Activated CD4-positive, CD25-positive, alpha-beta regulatory T cell treated with anti-CD3 and anti-CD28 coated beads, Interleukin-2, amount 50 U/mL, for 24 hours (primary cell): ENCODE measurements at places on chromosomes 1 and 21.

DNA sequence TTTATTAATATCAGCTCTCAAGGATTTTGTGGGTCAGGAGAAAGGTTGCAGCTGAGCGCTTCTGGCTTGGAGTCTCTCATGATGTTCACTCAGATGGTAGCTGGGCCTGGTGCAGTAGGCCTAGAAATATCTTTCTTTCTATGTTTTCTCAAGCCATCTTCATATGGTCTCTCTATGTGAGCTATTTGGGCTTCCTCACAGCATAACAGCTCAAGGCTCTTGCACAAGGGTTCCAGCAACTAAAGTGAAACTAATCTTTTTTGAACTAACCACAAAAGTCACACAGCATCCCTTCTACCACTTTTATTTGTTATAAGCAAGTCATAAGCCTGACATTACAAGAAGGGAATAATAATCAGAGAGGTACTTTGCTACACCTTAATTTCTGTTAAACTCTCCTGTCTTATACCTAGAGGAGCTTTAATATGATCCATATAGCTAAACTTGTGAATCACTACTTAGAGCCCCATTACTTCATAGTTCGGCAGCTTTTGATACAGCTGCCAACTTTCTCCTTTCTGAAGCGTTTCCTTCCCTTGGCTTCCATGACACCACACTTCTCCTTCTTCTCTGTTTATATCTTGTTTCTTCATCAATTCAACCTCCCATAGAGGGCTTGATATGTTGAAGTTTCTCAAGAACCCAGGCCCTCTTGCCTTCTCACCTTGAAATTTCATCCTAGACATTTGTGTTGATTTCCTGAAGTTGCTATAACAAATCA is 720.2 kb downstream of the LTN1 start:
- ATAC-seq = no peak

GRCh38 chr1:27648602-27649305 is 13.8 kb upstream of the FGR start:
- ATAC-seq = no peak

DNA sequence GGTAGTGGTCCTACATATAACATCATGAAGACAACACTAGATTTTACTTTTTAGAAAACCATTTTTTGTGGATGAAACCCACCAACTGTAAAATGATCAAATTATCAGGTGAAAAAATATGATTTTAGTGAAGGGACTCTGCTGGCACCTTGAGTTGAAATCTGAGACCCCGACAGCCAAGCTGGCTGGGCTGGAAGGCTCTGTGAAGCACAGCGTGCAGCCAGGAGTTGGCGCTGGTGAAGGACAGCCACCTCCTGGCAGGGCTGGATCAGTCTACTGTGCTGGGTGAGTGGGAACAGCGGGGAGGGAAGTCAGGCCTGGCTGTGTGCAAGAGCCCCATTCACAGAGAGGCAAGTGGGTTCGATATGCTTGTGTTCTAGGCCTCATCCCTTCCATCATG is 47.9 kb downstream of the DDAH1 start:
- ATAC-seq = no peak

GRCh38 chr1:162110910-162111309 is 41.4 kb downstream of the NOS1AP start:
- ATAC-seq = no peak

DNA sequence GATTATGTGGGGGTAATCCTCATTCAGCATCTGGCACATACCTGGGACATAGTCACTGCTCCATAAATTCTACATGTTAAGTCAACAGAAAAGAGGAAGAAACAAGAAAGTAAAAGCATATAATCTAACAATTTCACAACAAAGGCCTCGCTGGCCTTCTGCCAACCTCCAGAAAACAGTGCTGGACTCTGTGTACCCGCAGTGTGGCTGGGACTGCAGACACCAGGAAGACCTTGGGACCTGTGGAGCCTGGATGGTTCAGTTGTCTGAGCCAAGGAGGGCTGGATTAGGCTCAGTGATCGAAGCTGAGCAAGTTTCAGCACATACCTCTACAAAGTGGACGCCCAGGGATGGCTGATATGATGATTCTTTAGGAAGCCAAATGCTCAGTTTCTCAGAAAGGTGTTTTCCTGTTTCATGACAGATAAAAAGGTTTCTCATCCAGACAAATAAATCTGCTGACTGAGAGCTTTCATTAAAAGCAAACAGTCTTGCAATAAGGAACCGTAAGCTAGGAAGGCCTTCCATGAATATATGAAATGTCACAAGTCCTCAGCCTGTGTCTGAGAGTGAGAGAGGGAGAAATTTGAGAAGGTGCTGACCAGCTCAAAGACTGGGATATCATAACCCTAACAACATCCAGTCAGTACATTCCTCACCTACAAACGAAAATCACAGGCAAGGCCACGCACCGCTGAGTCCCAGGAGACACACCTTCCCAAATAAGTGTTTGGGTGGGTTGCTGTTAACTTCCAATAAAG is 48.4 kb downstream of the CAPZB start:
- ATAC-seq = no peak

DNA sequence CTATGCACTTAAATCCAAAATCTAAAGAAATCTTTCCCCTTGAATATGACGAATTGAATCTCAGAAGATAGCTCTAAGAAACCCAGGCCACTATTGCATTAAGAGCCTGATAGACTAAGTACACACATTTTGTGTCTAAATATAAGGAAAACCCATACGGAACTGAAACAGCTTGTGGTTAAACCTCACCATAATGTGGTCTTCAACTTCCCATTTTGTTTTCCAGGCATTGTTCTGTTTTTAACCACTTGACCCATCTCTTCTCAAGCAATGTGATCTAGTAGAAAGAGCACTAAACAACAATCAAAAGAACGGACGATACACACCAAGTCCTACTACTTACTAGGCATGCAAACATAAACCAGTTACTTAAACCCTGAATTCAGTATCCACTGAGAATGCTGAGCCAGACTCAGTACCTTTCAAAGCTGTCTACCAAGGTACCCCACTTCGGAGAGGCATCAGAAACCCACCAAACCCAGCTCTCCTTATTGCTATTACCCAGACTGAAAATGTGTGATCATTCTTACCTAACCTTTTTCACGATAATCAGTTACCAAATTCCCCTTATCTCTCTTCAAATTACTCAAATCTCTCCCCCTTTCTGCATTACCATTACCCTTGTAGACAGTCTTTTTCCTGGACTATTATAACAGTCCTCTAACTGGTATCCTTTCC is 12.8 kb downstream of the OTUD7B start:
- ATAC-seq = peak; percentile 57

DNA sequence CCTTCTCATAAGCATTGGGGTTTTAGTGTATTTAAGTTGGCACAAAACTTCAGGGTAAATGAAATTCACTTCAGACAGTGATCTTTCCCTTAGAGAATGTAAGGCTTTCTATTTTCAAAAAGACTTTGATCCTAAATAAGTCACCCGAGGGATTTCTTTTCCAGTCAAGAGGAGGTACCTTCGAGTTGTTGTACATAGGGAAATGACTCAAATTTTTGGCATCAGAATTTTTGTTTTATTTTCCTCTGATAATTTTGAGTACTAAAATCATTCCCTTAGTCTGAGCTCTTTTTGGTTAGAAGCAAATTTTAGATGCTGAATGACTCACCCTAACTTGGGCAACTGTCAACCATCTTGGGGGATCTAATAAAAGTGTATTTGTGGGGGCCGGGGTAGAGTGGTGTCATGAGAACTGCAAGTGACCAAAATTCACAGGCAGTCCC is 193.9 kb downstream of the DHRS3 start:
- ATAC-seq = no peak

GRCh38 chr1:153399401-153400055 is 8.7 kb upstream of the S100A8 start:
- no peak for ATAC-seq

- no peak for ATAC-seq
These were observed 4.3 kb downstream of the ERRFI1 start for GRCh38 chr1:8021676-8022266.

GRCh38 chr21:41755258-41755933 is 11.5 kb downstream of the RIPK4 start:
- ATAC-seq = no peak

GRCh38 chr1:14724678-14725077 is 126.2 kb downstream of the KAZN start:
- ATAC-seq = no peak

DNA sequence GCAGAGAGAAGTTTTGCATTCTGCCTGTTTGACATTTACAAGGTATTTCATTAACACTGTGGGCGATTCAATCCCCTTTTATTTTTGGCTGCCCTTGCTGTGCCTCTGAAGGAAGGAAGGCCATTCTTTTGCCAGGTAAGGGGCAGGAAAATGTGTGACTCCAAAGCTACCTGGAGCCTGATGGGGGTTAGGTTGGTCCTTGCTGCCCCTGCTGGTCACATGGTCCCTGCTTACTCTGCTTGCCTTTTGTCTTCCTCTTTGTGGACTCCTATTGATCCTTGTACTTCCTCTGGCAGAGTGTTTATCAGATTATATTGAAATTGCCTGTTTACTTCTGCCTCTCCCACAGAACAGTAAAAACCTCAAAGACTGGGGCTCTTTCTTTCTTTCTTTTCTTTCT is 65.7 kb downstream of the ST6GALNAC3 start:
- ATAC-seq = no peak

DNA sequence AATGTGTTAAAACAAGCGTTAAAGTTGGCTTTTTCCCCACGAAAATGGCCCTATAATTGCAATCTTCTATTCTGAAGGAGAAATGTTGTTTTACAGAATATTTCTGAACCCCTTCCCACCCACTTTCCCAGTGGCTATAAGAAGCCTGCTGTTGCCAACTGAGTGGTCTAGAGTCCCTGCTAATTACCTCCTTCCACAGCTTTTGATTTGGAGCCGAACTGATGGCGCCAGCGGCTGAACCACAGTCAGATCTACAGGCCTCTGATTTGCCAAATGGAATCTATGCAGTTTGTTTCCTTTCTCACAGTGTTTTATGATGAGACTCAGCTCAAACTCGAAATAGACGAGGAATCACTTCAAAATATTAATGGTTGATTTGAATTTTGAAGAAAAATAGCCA is 76.0 kb upstream of the C1orf105 start:
- ATAC-seq = no peak

GRCh38 chr1:200184196-200184595 is 156.7 kb downstream of the NR5A2 start:
- ATAC-seq = no peak

- no peak for ATAC-seq
These were observed 32.8 kb upstream of the KCNJ15 start for GRCh38 chr21:38223893-38224540.

GRCh38 chr1:178613271-178613945 is 100.5 kb downstream of the TEX35 start:
- no peak for ATAC-seq

DNA sequence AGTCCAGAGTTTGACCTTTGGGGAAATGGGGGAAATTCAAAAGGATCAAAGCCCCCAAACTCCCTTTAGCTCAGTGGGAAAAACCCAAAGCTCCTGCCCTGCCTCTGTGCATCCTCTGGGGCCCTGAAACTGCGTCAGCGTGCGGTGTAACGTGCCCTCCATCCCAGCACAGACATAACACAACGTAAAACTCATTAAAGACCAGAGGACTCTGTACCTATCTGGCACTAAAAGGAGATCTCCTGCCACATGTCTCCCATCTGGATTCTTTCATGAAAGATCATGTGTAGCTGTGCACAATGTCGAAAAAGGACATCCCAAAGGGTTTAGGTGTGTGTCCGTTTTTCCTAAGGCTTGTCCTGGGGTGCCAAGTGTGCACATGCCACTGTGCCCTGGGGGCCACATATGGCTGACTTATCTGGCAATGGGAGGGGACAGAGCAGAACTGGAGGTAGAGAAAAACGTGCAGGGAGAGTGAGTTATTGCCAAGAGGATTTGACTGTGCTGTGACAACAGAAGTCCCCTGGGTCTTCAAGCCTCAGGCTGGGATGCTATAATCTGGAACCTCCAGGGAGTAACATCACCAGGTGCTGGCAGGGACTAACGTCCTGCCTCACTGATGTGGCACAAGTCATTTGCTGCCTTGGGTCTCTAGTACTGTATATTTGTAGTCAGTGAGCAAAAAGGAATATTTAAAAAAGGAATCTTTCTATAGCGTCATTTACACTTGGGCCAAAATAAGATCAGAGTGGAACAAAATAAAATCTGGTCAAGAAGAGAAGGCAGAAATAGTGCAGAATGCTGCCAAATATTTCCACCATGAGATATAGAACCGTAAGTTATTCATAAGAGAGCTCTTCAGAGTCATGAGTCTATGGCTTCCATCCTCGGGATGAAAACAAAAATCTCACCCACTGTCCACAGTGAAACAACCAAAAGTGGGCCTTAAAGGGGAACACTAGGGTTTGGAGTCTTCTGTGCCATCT is 52.3 kb downstream of the ITPKB start:
- ATAC-seq = no peak

- ATAC-seq = no peak
These were observed 28.4 kb downstream of the RASAL2 start for GRCh38 chr1:178122283-178122682.

GRCh38 chr1:236284291-236284721 is 2.5 kb upstream of the ERO1B start:
- peak; percentile 45 for ATAC-seq

DNA sequence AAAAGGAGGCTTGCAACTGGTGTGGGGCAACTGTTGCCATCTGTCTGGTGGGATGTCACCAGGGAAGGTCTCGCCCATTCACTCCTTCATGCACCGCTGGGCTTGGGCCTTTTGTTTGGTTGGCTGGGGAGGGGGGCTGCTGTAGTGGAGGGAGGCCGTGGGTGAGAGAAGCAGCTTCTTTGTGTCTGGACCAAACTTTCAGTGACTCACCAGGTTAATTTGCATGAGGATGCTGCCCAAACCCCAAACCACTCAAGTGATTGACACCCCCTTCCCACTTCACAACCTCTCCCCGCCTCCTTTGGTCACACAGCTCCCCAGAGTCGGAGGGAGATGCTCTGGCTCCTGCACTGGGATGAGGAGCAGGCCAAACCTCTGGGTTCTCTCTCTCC is 19.7 kb downstream of the BTG2 start:
- no peak for ATAC-seq

GRCh38 chr1:18041102-18041501 is 66.5 kb upstream of the IGSF21 start:
- no peak for ATAC-seq

GRCh38 chr1:92851729-92852128 is 19.9 kb downstream of the RPL5 start:
- no peak for ATAC-seq

GRCh38 chr1:50369830-50370229 is 53.4 kb downstream of the DMRTA2 start:
- no peak for ATAC-seq

GRCh38 chr1:110713221-110713620 is 38.5 kb upstream of the KCNA3 start:
- no peak for ATAC-seq

DNA sequence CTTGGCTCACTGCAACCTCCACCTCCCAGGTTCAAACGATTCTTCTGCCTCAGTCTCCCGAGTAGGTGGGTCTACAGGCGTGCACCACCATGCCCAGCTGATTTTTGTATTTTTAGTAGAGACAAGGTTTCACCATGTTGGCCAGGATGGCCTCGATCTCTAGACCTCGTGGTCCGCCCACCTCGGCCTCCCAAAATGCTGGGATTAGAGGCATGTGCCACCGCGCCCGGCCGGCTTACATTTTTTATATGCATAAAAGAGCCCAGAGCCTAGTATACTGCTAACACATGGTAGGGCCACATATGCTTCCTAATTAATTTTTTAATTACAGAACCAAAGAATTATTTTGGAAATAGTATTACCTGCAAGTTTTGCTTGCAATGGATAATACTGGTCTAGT is 1325.4 kb downstream of the PLA2G4A start:
- ATAC-seq = no peak
